ENCODE measurements at places on chromosomes 13 and 19.

GRCh38 chr19:7229735-7230134 is 64.5 kb downstream of the INSR start:
- no peak for DNase-seq

DNA sequence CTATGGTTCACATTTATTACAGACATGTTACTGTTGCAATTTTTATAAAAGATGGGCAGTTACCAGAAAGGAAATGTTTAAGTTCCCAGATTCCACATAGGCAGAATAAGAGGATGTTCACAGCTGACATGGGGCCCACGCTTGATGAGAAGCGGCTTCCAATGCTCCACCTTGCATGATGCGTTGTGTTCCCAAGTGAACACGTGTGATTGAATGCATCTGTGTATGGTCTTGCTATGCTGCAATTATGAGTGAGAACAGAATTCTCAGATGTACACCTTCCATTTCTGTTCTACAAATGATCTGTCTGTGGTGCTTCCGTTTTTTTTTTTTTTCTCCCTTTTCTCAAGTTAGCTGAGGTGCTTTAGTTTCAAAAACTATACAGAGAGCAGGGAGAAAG is 15.5 kb downstream of the UPF3A start:
- DNase-seq = no peak

- no peak for DNase-seq
Observed at GRCh38 chr13:44207476-44207875, 166.1 kb upstream of the SERP2 start.

DNA sequence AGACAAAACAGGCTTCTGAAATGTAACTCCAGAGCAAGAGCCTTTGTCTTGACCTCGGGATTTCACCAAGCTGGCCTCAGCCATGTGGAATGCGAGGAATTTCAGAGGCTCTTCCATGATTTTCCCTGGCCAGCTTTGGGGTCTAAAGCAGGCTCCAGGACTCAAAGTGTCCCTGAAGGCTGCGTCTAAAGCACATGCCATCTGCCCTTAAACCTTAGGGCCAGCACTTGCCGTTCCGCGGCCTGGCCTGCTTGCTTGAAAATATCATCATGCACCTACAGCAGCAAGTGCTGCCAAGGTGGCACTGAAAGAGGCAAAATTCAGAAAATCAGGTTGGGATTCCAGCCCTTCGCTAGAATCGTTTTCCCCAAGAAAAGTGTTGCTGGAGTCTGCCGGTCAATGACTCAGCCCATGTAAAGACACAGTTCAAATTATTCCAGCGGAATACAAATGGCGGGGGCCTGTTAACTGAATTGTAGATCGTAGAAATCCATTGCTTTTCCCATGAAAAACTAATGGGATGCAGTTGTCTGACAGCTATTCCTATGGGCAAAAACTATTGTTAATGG is 105.7 kb upstream of the RAP2A start:
- no peak for DNase-seq

GRCh38 chr19:45245334-45245787 is at the start of gene EXOC3L2:
TSS of gene EXOC3L2 (minus strand) at chr19:45245407. CDS start at chr19:45239045, 6,362 bp downstream.
- DNase-seq = no peak

- DNase-seq = no peak
Observed at GRCh38 chr19:39254531-39255345, 6.1 kb upstream of the IFNL4 start.

GRCh38 chr19:36488846-36489117 is 579 bp downstream of the ZNF566 start:
- no peak for DNase-seq

DNA sequence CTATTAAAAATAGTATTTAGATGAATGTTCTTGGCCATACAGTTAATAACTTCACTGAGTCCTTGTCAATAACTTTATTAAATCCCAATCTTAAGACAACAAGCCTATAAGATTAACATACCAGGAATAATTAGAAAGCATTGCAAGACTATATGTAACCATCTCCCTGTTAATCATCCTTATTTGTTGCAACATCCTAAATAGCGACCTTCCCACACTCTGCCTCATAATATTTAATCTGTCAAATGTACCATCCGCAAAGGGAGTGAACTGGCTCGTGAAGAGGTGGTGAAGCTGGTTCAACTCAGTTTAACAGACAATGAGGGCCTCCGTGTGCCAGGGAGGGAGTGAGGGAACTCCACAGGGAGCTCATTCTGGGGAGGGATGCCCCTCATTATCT is 33.9 kb downstream of the KL start:
- DNase-seq = no peak

GRCh38 chr13:37209621-37210580 is 104.4 kb upstream of the CSNK1A1L start:
- no peak for DNase-seq

GRCh38 chr19:1293782-1294604 is 8.3 kb downstream of the EFNA2 start:
- no peak for DNase-seq

- DNase-seq = no peak
Observed at GRCh38 chr19:3225169-3225485, 666 bp downstream of the CELF5 start.

DNA sequence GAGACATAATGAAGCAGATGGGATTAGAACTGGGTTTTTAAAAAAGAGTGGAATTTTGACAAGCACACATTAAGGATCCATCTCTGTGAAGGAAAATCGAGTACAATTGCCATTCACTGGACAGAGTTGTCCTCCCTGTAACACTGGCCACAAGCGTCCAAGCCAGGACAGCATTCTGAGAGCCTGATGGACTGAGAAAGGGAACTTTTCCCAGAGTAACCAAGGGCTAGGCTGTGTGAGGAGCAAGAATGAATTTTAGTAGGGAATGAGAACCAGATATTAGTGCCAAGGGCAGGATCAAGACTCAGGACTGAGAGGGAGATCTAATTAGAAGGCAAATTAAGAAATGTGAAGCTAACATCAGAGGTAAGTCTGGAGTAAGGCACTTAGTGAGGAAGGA is 73.1 kb downstream of the DCLK1 start:
- no peak for DNase-seq

GRCh38 chr13:64782466-64782865 is 2447.7 kb downstream of the PCDH9 start:
- no peak for DNase-seq

- no peak for DNase-seq
Observed at GRCh38 chr19:9342610-9343304, 18.8 kb downstream of the ZNF559 start.

DNA sequence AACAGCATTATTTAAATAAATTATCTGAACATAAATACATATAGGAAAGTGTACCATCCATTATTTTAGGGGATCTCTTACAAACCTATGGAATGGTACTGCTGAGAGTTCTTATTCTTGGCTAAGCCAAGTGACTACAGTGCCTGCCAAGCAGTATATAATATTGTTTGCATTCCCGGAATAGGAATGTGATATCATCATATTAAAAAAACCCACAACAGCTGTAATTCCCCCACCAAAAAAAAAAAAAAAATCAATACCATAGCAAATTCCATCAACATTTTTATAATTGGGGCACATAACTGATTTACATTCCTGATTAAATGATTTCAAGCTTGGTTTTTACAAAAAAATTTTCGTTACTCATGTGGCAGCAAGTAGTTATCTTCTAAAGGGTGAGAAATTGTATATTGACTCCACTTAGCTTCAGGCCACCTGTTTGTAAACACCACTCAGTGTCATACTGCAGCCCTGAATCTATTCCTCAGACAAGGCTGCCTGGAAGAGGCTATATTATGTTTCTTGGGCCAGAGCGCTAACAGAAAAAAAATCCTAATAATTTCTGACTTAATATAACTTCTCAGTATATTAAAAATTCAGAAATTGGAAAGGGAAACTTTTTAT is 278.1 kb downstream of the DNAJC15 start:
- no peak for DNase-seq

- DNase-seq = no peak
Observed at GRCh38 chr19:35265900-35266519, 2.8 kb upstream of the USF2 start.

DNA sequence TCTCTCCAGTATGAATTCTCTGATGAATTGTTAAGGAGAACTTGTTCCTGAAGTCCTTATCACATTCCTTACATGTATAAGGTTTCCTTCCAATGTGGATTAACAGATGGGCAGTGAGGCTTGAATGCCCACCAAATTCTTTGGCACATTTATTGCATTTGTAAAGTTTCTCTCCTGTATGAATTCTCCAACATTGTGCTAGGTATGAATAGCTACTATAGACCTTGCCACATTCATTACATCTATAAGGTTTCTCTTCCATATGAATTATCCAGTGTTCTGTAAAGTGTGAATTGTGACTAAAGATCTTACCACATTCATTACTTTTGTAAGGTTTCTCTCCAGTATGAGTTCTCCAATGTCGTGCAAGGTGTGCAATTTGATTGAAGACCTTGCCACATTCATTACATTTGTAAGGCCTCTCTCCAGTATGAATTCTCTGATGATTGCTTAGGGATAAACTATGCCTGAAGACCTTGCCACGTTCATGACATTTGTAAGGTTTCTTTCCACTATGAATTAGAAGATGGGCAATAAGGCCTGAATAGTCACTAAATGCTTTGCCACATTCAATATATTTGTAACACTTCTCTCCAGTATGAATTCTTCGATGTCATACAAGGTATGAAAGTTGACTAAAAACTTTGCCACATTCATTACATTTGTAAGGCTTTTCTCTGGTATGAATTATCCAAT is 20.4 kb downstream of the ZNF578 start:
- DNase-seq = no peak

- DNase-seq = no peak
Observed at GRCh38 chr19:46639358-46640182, 3.6 kb upstream of the GNG8 start.

DNA sequence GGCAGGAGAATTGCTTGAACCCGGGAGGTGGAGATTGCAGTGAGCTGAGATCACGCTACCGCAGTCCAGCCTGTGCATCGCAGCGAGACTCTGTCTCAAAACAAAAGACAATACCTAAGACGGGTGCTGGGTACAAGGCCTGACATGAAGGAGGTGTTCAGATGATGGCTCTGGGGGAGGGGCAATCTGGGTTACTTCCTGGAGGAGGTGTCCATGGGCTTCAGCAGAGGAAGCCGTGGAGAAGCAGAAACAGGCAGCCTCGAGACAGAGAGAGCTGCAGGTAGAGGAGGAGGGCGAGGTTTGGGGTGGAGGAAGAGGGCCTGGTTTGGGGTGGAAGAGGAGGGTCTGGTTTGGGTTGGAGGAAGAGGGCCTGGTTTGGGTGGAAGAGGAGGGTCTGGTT is 3.6 kb downstream of the MISP start:
- no peak for DNase-seq

Measured in stimulated activated CD8-positive, alpha-beta memory T cell treated with anti-CD3 and anti-CD28 coated beads, Interleukin-15, amount 100 ng/mL, for 24 hours (primary cell).